ENCODE measurements at places on chromosomes 7 and 10.

- no peak for DNase-seq
These were observed 128.7 kb upstream of the JCAD start for GRCh38 chr10:30188101-30188500.

DNA sequence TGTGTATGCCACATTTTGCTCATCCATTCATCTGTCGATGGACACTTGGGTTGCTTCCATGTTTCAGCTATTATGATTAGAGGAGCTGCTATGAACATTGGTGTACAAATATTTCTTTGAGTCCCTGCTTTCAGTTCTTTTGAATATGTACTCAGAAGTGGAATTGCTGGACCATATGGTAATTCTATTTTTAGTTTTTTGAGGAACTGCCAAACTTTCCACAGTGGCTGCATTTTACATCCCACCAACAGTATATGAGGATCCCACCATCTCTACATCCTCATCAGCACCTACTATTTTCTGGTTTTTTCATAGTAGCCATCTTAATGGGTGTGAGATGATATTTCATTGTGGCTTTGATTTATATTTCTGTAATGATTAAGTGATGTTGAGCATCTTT, 44.7 kb upstream of the ZMIZ2 start:
- DNase-seq = no peak

DNA sequence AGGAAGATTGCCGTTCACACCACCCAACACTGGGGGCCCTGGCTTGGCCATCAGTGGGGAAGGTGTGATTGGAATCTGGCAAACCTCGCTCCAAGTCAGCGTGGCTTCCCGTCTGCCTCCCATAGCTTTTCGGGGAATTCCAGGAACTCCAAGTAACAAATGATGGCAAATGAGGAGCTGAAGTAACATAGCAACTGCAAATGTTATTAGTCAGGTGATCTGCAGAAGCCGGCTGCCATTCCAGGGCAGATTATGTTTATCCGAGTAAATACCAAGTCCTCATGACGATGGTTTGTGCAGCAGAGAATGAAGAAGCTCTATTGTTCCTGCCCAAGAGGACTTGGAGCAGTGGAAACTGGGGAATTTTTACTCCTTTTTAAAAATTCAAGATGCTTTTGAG, 270.5 kb upstream of the PODXL start:
- no peak for DNase-seq

DNA sequence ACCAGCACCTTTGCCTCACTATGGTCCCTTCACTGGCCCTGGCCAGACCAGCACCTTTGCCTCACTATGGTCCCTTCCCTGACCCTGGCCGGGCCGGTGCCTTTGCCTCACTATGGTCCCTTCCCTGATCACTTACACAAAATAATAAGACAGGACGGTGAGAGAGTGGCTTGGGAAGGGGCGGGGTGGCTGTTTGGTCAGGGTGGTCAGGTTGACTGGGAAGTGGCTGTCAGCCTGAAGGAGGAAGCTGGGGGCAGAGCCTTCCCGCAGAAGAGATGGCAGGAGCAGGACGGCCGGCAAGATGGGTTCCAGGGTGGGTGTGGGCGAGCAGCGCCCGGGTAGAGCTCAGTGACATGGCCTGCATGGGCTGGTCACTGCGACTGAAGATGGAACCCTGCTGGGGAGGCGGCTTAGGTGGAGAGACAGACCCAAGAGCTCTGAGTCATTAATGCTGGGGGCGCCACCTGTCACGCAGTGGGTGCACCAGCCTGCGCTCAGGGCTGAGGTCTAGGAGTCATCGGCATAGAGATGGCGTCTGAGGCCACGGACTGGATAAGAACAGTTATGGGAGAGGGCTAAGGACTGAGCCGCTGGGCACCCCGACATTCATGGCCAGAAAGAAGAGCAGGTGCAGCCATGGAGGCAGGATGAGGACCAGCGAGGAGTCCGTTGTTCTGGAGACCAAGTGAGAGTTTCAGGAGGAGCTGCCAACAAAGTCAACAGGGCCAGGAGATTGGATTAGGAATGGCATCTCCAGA, 91.8 kb downstream of the CHST15 start:
- DNase-seq = no peak

DNA sequence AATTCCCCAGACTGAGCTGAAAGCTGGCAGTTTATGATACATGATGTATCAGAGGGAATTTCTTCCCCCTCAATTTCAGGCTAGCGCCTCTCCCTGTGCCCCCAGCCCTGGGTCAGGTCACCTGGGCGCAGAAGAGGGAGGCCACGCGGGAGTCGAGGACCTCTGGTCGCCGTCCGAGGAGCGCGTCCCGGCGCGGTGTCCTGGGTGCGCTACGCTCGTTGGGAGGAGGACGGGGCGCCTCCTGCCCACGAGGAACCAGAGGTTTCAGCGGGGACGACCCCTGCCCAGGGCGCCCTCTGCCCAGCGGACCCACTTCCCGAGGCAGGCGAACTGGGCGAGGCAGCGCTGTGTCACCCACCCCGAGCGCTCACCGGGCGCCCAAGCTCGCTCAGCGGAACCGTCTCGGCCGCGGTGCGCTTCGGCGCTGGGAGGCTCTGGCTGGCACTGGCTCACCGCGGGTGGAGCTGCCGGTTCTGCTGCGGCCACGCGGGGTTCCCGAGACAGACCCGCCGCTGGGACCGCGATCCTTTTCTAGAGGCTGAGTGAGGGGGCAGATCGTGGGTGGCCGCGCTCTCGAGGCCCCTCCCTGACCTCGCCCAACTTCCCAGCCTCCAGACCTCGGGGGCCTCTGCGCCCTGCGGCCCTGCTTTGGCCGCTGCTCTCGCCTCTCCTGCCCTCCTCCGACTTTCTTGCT, at the start of gene FAM237B:
Gene FAM237B (minus strand): TSS at position 504 of the 694 bp plus-strand sequence. CDS start 1,556 bp downstream, outside the sequence.
- DNase-seq = no peak

DNA sequence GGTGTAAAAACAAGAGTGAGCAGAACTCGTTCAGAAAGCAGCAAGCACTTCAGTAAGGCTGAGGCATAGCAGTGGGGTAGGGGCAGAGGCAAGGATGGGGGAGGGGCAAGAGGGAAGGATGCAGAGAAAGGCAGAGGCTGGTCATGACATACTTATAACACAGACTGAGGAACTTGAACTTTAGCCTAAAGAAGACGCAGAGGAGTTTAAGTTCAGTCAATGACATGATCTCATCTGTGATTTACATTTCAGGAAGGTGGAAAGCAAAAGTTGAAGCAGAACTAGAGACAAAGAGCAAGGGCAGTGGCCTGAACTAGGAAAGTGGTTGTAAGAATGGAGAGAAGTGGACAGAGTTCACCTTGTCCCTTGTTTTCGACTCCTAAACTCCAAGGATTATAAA, 15.8 kb downstream of the MACC1 start:
- DNase-seq = no peak

- no peak for DNase-seq
These were observed 43.2 kb downstream of the IKZF1 start for GRCh38 chr7:50347693-50348092.

DNA sequence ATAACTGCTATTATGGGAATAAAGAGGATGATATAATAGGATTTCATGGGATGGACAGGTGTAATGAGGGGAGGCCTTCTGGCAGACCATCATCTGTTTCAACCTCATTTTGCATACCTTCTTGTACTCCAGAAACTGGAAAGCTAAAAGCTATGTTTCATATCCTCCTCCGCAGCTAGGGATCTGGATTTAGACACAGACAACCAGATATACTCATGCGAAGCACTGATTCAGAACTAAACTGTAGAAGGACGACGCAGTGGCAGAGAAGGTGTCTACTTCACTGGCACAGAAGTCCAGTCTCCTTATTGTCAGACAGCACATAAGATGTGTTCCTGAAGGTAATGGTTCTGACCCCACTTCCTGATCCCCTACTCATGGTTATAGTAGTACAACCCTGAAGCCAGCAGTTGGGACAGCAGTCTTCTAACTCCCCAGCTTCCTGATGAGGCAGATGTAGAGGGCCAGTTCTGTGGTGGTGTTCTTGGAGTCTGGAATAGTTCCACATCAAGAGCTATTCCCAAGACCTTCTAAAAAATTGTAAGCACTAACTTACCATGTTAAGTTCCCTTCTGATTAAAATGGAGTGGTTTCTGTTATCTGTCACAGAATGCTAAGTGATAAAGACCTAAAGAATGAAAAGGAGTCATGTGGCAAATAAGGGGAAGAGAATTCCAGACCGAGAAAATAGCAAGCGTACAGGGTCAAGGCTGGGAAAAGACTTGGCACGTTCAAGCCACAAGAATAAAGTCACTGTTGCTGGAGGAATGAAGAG, 550.3 kb downstream of the GRM8 start:
- DNase-seq = no peak

GRCh38 chr7:73833251-73833919, 2.6 kb downstream of the CLDN4 start:
- DNase-seq = no peak

GRCh38 chr7:70573071-70573661, 558.8 kb upstream of the GALNT17 start:
- no peak for DNase-seq

DNA sequence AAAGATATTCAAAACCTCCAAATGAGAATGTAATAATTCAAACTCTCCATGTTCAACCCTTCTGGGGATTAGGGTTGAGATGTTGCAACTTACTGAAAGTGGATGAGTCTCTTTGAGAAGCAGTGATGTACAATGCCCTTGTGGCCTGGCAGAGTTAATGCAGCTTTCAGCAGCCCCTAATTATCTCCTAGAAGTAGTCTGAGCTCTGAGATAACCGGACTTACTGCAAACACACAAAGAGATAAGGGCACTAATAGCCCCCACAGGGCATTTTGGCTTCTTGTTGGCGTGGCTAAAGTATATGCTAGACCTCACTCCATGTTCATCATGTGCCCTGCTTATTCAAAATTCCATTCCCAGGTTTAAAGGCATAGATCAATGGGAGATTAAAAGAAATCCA, 404.7 kb downstream of the NEBL start:
- no peak for DNase-seq

GRCh38 chr7:13153266-13153665, 465.8 kb downstream of the ARL4A start:
- DNase-seq = no peak

GRCh38 chr7:69903410-69903809, 305.1 kb downstream of the AUTS2 start:
- no peak for DNase-seq

DNA sequence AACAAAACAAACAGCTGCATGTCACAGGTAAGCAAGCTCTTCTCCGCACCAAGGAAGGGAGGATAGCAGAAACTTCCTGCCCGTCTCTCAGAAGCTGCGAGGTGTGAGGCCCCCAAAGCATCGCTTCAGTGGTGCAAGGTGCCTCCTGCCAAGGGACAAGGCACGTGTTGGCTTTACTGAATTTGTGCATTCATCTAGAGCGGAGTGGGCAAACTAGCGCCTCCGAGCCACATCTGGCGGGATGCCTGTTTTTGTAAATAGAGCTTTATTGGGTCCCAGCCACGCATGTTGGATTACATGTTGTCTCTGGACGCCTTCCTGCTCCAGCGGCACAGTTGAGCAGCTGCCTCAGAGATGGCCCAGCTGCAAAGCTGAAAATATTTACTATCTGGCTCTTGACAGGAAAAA, 27.7 kb downstream of the PHYH start:
- DNase-seq = no peak

DNA sequence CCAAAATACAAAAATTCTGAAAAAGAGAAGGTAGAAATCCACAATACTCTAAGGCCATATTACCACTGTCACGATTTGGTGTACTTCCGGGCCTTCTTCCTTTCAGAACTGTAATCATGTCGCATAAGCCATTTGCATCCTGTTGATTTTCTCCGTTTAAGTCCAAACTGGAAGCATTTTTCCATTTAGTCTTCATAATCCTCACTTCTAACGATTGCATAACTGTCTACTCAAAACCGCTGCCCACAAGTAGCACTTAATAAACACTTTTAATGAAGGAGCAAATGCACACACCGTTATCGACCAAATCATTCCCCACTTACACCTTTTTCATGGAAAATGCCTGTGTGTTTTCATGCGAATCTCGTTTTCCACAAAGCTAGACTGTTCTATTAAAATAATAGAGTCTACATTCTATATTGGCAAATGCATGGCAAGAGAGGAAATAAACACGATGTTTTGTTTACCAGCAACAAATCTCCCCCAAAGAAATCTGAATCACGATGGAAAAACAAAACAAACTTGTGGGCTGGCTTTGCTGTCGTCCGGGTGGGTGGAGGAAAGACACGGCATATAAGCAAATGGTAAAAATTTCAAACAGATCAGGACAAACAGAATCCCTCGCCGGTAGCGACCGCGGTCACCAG, 1.0 kb downstream of the ATE1 start:
- DNase-seq = no peak

DNA sequence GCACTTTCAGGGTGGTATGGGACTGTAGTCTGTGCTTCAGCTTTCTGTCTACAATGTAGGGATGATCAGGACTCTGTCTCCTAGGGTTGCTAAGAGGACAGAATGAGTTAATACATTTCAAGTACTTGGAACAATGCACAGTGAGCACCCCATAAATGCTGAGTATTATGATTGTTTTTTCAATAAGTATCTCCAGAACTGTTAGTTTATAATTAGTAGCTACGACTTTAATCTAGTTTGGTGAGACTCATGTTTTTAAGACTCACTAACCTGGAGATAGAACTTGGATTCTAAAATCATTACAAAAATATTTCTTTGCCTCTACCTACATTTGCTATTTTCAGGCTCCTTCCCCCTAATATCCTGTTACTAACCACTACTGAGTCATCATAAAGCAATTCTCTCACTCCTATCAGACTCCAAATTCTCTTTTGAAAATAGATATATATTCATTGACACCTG, 95.3 kb downstream of the CPED1 start:
- no peak for DNase-seq

DNA sequence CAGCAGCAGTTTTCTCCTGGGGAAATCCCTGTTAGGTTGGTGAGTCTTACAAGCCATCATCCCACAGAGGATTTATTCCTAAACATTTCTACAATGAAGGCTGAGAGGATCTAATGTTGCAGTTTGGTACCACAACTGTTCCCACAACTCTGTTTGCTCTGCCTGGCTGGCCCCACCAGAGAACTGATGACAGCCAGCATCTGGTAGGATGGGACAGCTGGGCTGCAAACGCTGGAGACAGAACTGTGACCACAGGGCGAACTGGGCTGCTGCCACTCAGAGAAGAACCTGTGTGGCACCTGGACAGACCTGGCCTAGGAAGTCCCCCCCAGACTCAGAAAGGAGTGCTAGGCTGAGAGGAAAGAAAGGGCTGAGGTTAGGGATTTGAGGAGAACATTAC, 94.8 kb downstream of the CALN1 start:
- DNase-seq = no peak

DNA sequence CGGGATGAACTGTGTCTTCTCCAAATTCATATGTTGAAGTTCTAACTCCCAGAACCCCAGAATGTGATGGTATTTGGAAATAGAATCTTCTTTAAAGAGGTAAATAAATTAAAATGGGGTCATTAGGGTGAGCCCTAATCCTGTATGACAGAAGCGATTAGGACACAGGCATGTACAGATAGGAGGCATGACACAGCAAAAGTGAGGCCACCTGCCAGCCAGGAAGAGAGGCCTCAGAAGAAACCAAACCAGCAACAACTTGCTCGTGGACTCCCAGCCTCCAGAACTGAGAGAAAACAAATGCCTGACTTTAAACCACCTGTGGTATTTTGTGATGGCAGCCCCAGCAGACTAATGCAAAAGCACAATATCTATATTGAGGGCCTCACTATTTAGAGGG, 214.3 kb downstream of the NEBL start:
- DNase-seq = no peak

- DNase-seq = peak; percentile 85
These were observed 34.0 kb downstream of the DNAJB12 start for GRCh38 chr10:72320676-72321247.

GRCh38 chr10:94680544-94680943, 3.0 kb upstream of the CYP2C18 start:
- no peak for DNase-seq

- DNase-seq = no peak
These were observed 228.6 kb downstream of the MAD1L1 start for GRCh38 chr7:2003931-2004812.

- DNase-seq = no peak
These were observed 13.8 kb upstream of the LMOD2 start for GRCh38 chr7:123641901-123642300.

Measured in stimulated activated naive CD8-positive, alpha-beta T cell treated with anti-CD3 and anti-CD28 coated beads, Interleukin-15, amount 100 ng/mL, for 72 hours (primary cell).